ENCODE measurements at places on chromosomes 2 and 18.

- DNase-seq: no peak
Measured at GRCh38 chr2:239395524-239395923, 5.3 kb downstream of the HDAC4 start.

GRCh38 chr2:121342751-121343150 lies 57.7 kb upstream of the TFCP2L1 start:
- DNase-seq: no peak

GRCh38 chr2:68995916-68996315 lies 17.1 kb upstream of the ANTXR1 start:
- DNase-seq: no peak

DNA sequence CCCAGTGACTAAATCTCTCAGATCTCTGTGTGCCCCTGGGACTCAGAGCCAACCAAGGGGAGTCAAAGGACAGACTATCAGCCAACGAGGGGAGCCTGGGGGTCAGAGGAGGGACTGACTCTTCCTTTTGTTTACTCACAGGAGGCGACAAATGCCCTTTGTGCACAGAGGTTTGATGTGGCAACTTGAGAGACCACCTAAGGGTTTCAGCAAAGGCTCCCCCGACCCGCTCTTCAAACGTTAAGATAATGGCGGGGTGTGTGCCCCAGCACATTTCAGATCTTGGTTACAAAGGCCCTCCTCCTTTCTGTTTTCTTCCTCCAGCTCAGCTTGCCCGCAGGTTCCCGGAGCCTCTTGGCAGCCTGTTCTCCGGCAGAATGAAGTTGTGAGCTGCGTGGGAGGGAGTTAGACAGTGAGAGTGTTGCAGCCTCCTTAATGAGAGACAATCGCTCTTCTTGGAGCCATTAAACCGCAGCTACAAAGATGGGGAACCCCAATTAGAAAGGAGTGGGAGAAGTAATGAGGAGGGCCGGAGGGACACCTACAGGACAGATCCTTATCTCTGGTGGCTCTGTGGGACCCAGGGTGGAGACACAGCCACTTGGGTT lies 76.2 kb downstream of the KIAA2012 start:
- no peak for DNase-seq

DNA sequence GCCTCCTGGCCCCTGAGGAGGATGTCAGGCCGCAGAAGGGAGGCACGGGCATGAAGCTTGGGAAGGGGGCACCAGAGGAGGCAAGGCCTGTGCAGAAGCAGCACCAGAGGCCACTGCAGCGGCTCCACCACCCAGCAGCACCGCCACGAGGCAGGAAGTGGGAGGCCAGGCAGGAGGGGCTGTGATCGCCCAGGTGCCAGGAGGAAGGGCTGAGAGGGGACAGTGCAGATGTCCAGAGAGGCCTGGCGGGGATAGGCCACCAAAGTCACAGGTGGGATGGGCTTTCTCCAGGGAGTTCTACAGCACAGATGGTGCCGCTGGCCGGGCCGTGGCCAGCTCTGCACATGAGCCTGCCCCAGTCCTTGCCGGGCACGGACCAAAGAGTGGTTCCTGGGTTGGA lies 6.0 kb upstream of the ALPI start:
- no peak for DNase-seq

DNA sequence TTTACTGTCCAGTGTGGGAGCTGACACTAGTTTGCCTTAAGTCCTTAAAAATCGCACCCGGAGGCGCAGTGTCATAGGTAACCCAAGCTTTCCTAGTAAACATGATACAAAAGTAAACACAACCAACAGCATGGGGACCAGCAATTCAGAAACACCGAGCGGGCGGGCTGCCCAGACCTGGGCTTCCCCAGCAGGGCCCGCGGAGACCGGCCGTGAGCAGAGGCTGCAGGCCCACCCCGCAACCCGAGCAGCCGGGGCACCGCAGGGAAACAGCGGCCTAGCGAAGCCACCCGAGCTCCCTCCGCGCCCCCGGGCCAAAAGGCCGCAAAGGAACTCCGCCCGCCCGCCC lies 296 bp downstream of the TTC21B start:
- DNase-seq: no peak

GRCh38 chr2:176172007-176172894 lies 15.1 kb downstream of the HOXD3 start:
- no peak for DNase-seq

GRCh38 chr2:147659051-147659450 lies 185.8 kb upstream of the ACVR2A start:
- DNase-seq: no peak

DNA sequence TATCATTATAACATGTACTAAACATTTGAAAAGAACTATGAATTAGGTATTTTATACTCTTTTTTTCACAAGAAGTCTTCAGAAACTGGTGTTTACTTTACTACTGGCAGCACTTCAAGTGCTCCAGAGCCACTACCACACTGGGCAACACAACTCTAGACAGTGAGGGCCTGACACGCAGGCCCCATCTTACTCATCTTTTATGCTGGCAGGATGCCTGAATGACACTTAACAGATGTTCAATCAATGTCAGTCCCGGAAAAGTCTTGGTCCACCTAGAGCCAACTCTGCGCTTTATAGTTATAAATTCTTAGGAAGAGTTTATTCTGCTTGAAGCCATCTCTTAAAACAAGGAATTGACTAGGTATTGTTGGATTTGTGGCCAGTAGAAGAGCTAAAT lies 8.7 kb upstream of the WIPF1 start:
- no peak for DNase-seq
